Right renal cortex interstitium (tissue), 3 donors: ENCODE measurements at places on chromosomes 2 and 18. TPM values are rescaled to one million over a fixed set of nuclear protein-coding genes. Genes with fewer than 3 reads are reported as not detected.

GRCh38 chr2:134433469-134433868 lies 179.6 kb downstream of the MGAT5 start:
- DNase-seq, result no peak

DNA sequence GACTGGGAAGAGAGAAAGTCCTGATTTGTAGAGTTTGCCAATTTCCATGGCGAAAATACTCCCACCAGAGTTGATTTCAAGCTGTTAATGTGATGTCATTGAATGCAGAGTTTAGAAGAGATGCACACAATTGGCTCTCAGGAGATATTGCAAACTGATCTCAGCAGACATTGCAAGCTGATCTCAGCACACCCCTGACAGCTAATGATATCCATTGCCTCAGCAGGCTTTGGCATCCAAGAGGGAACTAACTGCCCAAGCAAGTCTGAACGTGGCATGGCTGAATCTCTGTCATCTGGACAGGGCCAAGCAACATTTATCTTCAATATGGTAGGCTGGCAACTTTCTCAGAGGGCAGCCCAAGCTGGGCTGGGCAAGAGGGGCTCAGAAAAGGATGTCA lies 78.4 kb upstream of the CYP1B1 start:
- DNase-seq, result no peak

PRKD3 gene
- polyA plus RNA-seq, result 49.5 TPM

- DNase-seq, result no peak
Measured at GRCh38 chr2:198042189-198042588, 237.8 kb downstream of the PLCL1 start.

- DNase-seq, result no peak
Measured at GRCh38 chr2:76512201-76512820, 801.6 kb upstream of the GCFC2 start.

- no peak for DNase-seq
Measured at GRCh38 chr2:127398239-127398590, 10.4 kb upstream of the MAP3K2 start.

DNA sequence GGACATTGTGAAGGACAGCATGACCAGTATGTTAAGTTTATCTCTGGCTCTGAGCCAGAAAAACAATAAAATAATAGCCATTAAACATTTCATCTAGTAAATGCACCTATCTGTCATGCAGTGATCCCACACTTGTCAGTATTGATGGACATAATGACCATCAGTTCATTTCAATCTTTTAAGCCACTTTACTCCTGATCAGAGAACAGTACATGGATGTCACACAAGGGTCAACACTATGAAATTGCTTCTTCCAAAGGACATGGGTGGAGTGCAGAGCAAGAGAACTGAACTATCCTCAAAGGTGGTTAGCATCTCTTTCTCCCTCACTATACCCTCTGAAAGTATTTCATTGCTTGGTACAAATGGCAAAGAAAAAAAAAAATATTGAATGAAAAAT lies 816.0 kb upstream of the GYPC start:
- DNase-seq, result no peak

DNA sequence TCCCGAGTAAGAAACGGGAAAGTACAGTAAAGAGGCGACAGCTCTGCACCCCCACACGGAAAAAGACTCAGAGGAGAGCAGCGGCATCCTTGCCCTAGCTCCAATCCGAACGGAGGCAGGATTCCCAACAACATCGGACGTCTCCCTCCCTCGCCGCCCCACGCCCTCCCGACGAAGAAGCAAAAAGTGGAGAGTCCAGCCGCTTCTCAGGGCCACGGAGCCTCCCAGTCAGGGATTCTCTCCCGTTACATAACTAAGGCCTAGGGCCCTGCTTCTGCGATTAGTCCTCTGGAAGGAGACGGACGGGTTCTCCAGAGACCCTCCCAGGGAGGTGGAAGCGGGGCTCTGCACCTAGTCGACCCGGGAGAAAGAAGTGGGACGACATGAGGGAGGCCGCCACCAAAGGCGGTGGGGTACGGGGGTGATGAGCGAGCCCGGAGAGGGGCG lies 587 bp downstream of the SUMO1 start:
- peak; percentile 31 for DNase-seq

FBXO41 gene
- 1.6 TPM for polyA plus RNA-seq

SLC66A2 gene
- polyA plus RNA-seq, result 20.3 TPM

- no peak for DNase-seq
Measured at GRCh38 chr18:9890957-9891356, 5.2 kb downstream of the TXNDC2 start.

GRCh38 chr18:63255435-63255834 lies 64.1 kb downstream of the BCL2 start:
- DNase-seq, result no peak

REG3G gene
- polyA plus RNA-seq, result not detected

DNA sequence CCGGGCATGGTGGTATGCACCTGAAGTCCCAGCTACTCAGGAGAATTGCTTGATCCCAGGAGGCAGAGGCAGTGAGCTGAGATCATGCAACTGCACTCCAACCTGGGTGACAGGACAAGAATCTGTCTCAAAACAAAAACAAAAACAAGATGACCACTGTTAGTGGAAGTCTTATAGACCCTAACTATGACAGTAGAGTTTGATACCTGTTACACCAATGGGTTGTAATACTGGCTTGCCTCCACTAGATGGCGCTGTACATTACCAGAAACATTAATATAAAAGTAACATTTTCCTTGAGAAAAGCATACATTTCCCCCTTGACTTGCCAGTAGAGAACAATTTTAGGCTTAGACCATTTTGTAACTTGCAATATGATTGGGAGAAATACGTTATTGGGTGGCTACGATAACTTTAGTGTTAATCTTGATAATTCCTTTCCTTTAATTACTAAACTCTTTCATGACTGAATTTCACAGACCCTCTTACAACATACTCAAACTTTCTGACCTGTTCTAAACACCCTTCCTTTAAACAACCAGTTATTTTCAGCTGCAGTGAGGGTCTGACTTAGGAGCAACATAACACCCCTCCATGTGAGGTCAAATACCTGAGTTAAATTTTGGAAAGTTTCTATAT lies 19.5 kb downstream of the SLC25A52 start:
- no peak for DNase-seq

GRCh38 chr2:62724106-62724505 lies 18.6 kb downstream of the EHBP1 start:
- DNase-seq, result no peak

DNA sequence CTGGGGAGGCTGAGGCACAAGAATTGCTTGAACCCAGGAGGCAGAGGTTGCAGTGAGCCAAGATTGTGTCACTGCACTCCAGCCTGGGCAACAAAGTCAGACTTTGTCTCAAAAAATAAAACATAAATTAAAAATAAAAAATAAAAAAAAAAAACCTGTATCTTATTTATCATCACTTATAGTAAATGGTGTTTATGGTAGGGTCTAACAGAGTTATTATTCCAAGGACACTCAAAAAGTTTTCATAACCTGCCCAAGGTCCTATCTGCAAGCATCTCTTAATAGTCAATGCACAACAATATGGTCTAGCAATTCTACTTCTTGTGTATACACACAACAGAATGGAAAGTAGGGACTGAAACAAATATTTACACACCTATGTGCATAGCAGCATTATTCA lies 47.3 kb upstream of the MYCN start:
- no peak for DNase-seq

COA5 gene
- 78.8 TPM for polyA plus RNA-seq

FKBP1B gene
- polyA plus RNA-seq, result 14.3 TPM

RNF25 gene
- polyA plus RNA-seq, result 49.4 TPM

GRCh38 chr2:71595569-71595968 lies 142.2 kb downstream of the DYSF start:
- DNase-seq, result no peak

RPL31 gene
- polyA plus RNA-seq, result 3,088 TPM

- DNase-seq, result no peak
Measured at GRCh38 chr2:199131136-199131655, 326.5 kb downstream of the SATB2 start.

ALLC gene
- not detected for polyA plus RNA-seq

- DNase-seq, result no peak
Measured at GRCh38 chr2:5444854-5445253, 247.3 kb upstream of the SOX11 start.

ZAP70 gene
- polyA plus RNA-seq, result 1.7 TPM

- DNase-seq, result no peak
Measured at GRCh38 chr2:209938906-209939305, 63.5 kb upstream of the RPE start.

DNA sequence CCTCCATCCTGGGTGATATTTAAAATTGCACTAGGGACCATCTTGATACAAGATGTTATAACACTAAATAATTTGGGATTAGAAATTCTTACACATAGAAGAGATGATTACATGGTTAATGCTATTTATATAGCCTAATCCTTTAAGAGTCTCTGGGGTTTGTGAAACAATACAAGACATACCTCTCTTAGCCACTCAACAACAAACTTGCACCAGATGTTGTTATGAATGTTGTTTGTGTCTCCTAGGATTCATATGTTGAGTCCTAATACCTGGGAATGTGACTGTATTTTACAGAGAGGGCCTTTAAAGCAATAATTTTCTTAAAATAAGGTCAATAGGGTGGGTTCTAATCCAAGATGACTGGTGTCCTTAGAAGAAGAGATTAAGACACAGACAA lies 678.3 kb downstream of the NYAP2 start:
- no peak for DNase-seq

DNA sequence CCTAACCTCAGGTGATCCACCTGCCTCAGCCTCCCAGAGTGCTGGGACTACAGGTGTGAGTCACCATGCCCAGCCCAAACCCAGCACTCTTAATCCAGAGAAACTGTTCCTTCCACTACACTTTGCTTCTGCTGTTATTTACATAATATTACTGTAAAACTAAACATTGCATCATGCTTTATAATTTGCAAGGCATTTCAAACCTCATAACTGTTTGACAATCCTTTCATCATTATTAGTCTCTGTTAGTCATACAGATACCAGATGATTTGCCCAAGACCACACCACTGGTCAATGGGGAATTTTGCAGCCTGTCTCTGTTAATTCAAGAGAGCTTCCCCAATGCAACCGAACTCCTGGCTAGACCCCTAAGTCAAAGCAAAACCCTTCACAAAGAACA lies 338.3 kb downstream of the ALK start:
- no peak for DNase-seq
